ENCODE measurements at places on chromosomes 1 and 21. TPM values are rescaled to one million over a fixed set of nuclear protein-coding genes. Genes with fewer than 3 reads are reported as not detected.

- H3K36me3 ChIP-seq, result no peaks in the 10 kb centered on the region
- no peak overlapping the region for H3K27ac ChIP-seq
- no peak overlapping the region for H3K4me3 ChIP-seq
- H3K4me1 ChIP-seq, result peaks cover 7% of the 10 kb centered on the region
- H3K27me3 ChIP-seq, result no peaks in the 10 kb centered on the region
Observed at GRCh38 chr1:43241413-43241836, 28.4 kb upstream of the TMEM125 start.

DNA sequence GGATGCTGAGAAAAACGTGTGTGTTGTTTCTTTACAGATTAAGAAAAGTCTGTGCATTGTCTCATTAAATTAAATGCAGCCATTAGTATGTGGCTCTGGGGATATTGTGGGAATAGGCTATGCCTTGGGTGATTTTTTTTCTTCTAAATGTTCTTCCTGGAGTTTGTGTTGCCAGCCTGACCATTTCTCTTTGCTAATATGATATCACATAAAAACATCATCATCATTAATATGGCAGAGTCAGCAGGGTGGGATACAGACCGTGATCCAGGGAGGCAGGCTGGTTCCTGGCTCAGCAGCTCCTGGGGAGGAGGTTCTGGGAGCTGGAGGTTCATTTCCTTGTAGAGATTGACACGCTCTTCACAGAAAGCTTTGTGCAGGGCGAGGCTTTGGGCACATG, 60.7 kb upstream of the SELENON start:
- H3K4me1 ChIP-seq, result no peaks in the 10 kb centered on the region
- no peaks in the 10 kb centered on the region for H3K27me3 ChIP-seq
- H3K4me3 ChIP-seq, result no peak overlapping the region
- DNase-seq, result no peak
- H3K36me3 ChIP-seq, result no peaks in the 10 kb centered on the region

GRCh38 chr1:54220004-54220811, 20.2 kb downstream of the MRPL37 start:
- peaks cover 90% of the 10 kb centered on the region for H3K36me3 ChIP-seq
- H3K27me3 ChIP-seq, result no peaks in the 10 kb centered on the region
- peaks cover 6% of the 10 kb centered on the region for H3K4me1 ChIP-seq
- no peak for DNase-seq

Gene SLC44A3
- 3.8 TPM for total RNA-seq

GRCh38 chr1:201603613-201604232, 64.8 kb downstream of the NAV1 start:
- no peak overlapping the region for H3K4me3 ChIP-seq
- H3K4me1 ChIP-seq, result peaks cover 69% of the 10 kb centered on the region
- peak overlapping the region; percentile 51 for H3K27ac ChIP-seq
- H3K27me3 ChIP-seq, result no peaks in the 10 kb centered on the region
- H3K36me3 ChIP-seq, result no peaks in the 10 kb centered on the region

GRCh38 chr1:27668121-27668807, 3.7 kb downstream of the IFI6 start:
- DNase-seq, result no peak
- H3K4me3 ChIP-seq, result no peak overlapping the region
- no peaks in the 10 kb centered on the region for H3K36me3 ChIP-seq
- H3K27me3 ChIP-seq, result no peaks in the 10 kb centered on the region
- H3K27ac ChIP-seq, result no peak overlapping the region

DNA sequence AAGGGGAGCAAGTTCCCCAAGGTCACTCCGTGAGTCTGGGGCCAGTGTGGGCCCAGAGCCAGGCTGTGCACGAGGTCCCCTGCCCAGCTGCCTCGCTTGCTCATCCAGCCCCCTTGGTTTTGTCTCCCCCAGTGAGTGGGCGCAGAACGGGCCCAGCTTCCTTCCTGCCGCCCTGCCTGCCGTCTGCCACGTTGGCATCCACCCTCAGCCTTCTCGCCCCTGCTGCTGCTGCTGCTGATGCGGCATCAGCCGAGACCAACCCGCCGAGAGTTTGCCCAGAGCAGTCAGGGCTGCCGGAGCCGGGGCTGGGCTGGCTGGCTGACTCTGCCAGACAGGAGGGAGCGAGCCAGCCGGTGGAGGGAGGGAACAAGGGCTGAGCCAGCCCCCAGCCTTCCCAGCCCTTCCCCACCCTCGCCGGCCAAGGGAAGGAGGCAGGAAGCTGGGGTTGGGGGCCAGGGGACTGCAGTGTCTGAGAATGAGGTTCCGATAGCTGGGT, 31.4 kb upstream of the WASF2 start:
- H3K4me1 ChIP-seq, result no peaks in the 10 kb centered on the region
- no peak overlapping the region for H3K4me3 ChIP-seq
- DNase-seq, result no peak
- H3K36me3 ChIP-seq, result no peaks in the 10 kb centered on the region

GRCh38 chr21:31873275-31873695, 465 bp downstream of the HUNK start:
- H3K4me3 ChIP-seq, result peak overlapping the region; percentile 94
- DNase-seq, result no peak
- H3K27me3 ChIP-seq, result no peaks in the 10 kb centered on the region
- H3K27ac ChIP-seq, result peak overlapping the region; percentile 77
- H3K4me1 ChIP-seq, result peaks cover 25% of the 10 kb centered on the region

DNA sequence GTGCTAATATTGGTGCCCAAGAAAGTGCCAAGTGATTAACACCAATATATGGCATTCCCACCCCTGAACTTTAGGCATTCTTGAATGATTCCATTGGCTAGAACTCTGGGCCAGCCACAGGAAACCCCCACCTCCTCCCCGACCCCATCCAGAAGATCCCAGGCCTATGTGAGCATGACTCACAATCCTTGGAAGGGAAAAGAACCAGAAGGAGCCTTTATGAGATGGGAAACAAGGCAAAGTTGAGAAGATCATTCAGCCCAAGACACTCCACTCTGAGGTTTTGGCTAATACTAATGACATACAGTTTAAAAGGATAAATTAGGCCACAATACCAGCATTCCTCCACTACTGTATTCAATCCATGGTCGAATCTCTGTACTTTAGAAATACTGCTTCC, 21.8 kb downstream of the ELK4 start:
- DNase-seq, result no peak
- no peaks in the 10 kb centered on the region for H3K4me1 ChIP-seq

- H3K4me3 ChIP-seq, result no peak overlapping the region
- peaks cover 63% of the 10 kb centered on the region for H3K4me1 ChIP-seq
- H3K27me3 ChIP-seq, result no peaks in the 10 kb centered on the region
- peak overlapping the region; percentile 11 for H3K27ac ChIP-seq
- H3K36me3 ChIP-seq, result no peaks in the 10 kb centered on the region
Observed at GRCh38 chr1:67893126-67893495, 59.8 kb upstream of the GNG12 start.

DNA sequence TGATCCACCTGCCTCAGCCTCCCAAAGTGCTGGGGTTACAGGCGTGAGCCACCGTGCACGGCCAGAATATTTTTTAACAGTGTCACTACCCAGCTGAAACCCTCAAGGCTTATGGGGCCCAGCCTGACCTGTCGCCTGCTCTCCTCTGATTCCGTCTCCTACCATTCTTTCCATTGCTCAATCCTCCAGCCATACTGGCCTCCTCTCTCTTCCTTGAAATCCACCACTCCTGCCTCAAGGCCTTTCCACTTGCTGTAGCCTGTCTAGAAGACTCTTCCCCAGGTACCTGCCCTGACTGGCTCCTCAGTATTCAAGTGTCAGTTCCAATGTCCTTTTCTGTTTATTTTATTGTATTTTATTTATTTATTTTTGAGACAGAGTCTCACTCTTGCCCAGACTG, 53.9 kb downstream of the YARS1 start:
- H3K27ac ChIP-seq, result no peak overlapping the region
- H3K36me3 ChIP-seq, result peaks cover 51% of the 10 kb centered on the region
- no peak for DNase-seq
- peaks cover 83% of the 10 kb centered on the region for H3K4me1 ChIP-seq

- H3K36me3 ChIP-seq, result no peaks in the 10 kb centered on the region
- no peak overlapping the region for H3K27ac ChIP-seq
- no peak for DNase-seq
- H3K27me3 ChIP-seq, result no peaks in the 10 kb centered on the region
Observed at GRCh38 chr1:117679299-117679698, 73.5 kb downstream of the TENT5C start.

Gene NDC1
- 65.0 TPM for total RNA-seq

DNA sequence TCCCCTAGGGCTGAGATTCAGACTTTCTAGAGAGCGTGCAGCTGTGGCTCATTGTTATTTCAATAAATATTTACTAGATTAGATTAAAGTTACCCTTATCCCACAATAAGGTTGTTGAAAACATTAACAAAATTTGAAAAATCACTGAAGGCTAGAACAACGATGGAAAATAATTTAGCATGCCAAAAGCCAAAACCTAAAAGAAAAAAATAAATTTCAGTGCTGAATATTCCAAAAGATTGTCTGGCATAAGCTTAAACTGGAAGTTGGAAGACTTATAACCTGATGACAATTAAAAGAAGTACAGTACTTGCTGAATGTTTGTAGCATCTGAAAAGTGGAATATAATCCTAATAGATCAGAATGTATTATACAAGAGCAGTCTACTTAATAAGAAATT, 221.3 kb downstream of the USH2A start:
- H3K4me1 ChIP-seq, result no peaks in the 10 kb centered on the region
- no peak overlapping the region for H3K4me3 ChIP-seq
- DNase-seq, result no peak
- no peaks in the 10 kb centered on the region for H3K36me3 ChIP-seq
- no peak overlapping the region for H3K27ac ChIP-seq
- H3K27me3 ChIP-seq, result no peaks in the 10 kb centered on the region

GRCh38 chr1:46547481-46548383, 3.7 kb downstream of the KNCN start:
- H3K36me3 ChIP-seq, result no peaks in the 10 kb centered on the region
- H3K27ac ChIP-seq, result no peak overlapping the region
- peaks cover 33% of the 10 kb centered on the region for H3K27me3 ChIP-seq
- H3K4me3 ChIP-seq, result no peak overlapping the region

DNA sequence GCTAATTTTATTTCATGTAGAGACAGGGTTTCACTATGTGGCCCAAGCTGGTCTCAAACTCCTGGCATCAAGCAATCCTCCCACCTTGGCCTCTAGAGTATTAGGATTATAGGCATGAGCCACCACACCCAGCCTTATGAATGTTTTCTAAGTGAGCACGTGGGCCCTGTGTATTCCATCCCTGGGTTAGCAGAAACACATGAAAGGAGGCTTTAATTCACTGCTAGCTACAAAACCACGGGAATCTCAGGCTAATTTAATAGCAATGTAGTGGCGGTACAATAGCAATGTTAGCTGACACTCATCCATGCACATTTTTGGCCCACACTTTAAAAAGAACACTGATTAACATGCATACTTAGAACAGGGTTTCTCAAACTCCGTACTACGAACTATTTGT, 32.0 kb downstream of the VTCN1 start:
- no peak overlapping the region for H3K4me3 ChIP-seq
- DNase-seq, result no peak
- no peaks in the 10 kb centered on the region for H3K4me1 ChIP-seq
- H3K36me3 ChIP-seq, result no peaks in the 10 kb centered on the region
- H3K27me3 ChIP-seq, result no peaks in the 10 kb centered on the region

DNA sequence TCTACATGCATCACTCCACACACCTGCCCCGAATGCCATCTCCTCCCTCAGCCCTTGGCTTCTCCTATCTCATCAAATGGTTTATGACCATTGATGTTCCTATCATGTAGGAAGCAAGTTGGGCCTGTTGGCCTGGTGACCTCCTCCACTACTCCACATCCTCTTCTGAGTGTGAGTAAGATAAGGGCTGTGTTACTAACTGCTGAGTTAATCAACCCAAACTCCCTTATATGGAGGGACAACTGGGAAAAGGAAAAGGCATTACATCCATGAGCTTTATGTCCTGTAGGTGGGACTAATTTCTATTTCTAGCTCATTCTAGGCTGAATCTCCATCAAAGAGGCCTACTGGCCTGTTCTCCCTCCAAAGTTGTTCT, 57.6 kb downstream of the WLS start:
- DNase-seq, result peak; percentile 18
- no peaks in the 10 kb centered on the region for H3K36me3 ChIP-seq
- H3K27ac ChIP-seq, result peak overlapping the region; percentile 22
- H3K4me3 ChIP-seq, result no peak overlapping the region

DNA sequence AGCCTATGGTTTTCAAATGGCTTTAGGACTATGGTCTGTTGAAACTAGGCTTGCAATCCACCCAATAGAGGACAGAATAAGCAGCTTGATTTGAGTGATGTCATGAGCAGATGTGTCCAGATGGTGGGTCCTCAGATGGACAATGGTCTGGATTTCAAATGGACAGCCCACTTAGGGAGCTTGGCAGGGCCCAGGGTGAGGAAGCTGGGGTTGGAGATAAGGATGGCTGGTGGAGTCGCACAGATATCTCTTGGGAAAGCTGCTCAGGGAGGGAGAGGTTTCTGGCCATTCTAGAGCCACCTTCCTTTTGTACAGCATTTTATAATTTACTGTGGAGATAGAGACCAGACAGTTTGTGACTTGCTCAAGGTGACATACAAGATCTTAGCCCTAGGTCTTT, 55.0 kb downstream of the NFASC start:
- no peaks in the 10 kb centered on the region for H3K4me1 ChIP-seq
- no peak for DNase-seq
- H3K36me3 ChIP-seq, result no peaks in the 10 kb centered on the region
- H3K27ac ChIP-seq, result no peak overlapping the region

Gene LPAR3
- total RNA-seq, result not detected

- H3K27ac ChIP-seq, result no peak overlapping the region
- no peak for DNase-seq
- H3K36me3 ChIP-seq, result no peaks in the 10 kb centered on the region
- no peak overlapping the region for H3K4me3 ChIP-seq
Observed at GRCh38 chr1:3541465-3541864, 69.8 kb downstream of the MEGF6 start.

GRCh38 chr1:184036517-184036949, 995 bp downstream of the COLGALT2 start:
- peak; percentile 65 for DNase-seq
- peak overlapping the region; percentile 80 for H3K4me3 ChIP-seq
- no peak overlapping the region for H3K27ac ChIP-seq
- H3K36me3 ChIP-seq, result peaks cover 7% of the 10 kb centered on the region
- no peaks in the 10 kb centered on the region for H3K27me3 ChIP-seq
- peaks cover 22% of the 10 kb centered on the region for H3K4me1 ChIP-seq

GRCh38 chr1:40690771-40691537, 550 bp upstream of the NFYC start:
- H3K4me3 ChIP-seq, result peak overlapping the region; percentile 83
- no peak for DNase-seq
- peaks cover 28% of the 10 kb centered on the region for H3K36me3 ChIP-seq
- no peaks in the 10 kb centered on the region for H3K27me3 ChIP-seq
- peak overlapping the region; percentile 95 for H3K27ac ChIP-seq

DNA sequence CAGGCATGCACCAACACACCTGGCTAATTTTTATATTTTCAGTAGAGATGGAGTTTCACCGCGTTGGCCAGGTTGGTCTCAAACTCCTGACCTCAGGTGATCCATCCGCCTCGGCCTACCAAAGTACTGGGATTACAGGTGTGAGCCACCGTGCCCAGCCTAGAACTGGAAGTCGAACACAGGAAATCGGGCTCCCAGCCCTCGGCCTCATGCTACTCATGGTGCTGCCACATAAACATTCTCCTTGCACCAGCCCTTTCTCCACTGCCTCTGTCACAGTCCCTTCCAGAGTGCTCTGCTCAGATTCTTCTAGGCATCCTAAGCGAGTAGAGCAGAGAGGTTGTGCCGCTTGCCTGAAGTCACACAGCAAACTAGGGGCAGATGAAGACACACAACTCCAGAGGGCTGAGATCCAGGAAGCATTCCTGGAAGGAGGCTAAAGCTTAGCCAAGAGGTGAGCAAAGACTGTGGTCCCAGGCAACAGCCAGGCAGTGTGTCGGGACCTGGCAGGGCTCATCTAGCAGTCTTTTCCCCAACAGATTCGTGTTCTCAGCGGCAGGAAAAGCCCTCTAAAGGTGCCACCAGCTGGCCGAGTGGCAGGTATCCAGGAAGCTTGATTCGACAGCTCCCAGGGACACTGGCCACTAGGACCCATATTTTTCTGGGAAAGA, 29.6 kb upstream of the NPPB start:
- no peaks in the 10 kb centered on the region for H3K4me1 ChIP-seq
- no peaks in the 10 kb centered on the region for H3K36me3 ChIP-seq
- peaks cover 9% of the 10 kb centered on the region for H3K27me3 ChIP-seq
- no peak for DNase-seq

Gene CFHR5
- not detected for total RNA-seq

All from SJSA1 (cell line).